ENCODE measurements at places on chromosomes 2 and 18. TPM values are rescaled to one million over a fixed set of nuclear protein-coding genes. Genes with fewer than 3 reads are reported as not detected.

AKAIN1 gene
- total RNA-seq = not detected

DSG1 gene
- not detected for total RNA-seq

ALPP gene
- not detected for total RNA-seq

SERPINB10 gene
- not detected for total RNA-seq

RAMP1 gene
- total RNA-seq = 9.6 TPM

DNAH6 gene
- total RNA-seq = 0.45 TPM

EVX2 gene
- total RNA-seq = not detected

ZEB2 gene
- total RNA-seq = 19.4 TPM

- no peak for DNase-seq
Measured at GRCh38 chr2:10245661-10246060, 57.0 kb upstream of the HPCAL1 start.

GRCh38 chr2:127508631-127509034 lies 17.7 kb downstream of the IWS1 start:
- no peak for DNase-seq

- DNase-seq = no peak
Measured at GRCh38 chr2:188610050-188610444, 318.4 kb downstream of the GULP1 start.

DNA sequence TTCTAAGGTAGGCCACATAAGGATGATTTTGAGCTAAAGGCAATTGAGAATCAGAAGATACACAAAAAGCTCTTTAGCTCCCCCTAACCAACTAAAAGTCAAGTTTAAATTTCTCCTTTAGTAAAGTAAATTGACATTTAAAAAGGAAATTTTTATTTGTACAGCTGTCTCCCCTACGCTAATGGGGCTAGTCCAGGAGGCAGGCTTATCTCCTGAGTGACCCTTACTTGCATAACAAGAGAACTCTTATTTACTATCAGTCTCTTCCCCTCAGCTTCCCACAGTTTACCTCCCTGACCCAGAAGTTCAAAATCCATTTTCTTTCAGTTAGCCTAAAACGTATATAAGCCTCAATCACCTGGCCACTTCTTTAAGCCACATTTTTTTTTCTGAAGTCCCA lies 1002.8 kb upstream of the NRXN1 start:
- no peak for DNase-seq

DNA sequence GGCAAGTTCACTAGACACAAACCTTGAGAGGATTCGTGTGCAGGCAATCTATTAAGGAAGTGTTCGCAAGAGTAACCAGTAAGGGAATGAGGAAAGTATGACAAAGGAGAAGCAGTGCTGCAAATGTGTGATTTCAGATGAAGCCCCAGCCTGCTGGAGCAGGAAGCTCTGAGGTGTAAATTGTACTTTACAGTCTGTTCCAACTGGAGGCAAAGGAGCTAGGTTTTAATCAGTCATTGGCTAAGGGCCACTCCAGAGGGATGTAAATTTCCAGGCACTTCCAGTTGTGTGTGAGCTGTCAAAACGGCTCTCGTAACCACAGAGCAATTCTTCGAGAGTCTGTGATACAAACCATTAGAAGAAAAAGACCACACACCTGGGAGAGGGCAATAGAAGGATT lies 359.5 kb upstream of the FAM98A start:
- DNase-seq = no peak

DNA sequence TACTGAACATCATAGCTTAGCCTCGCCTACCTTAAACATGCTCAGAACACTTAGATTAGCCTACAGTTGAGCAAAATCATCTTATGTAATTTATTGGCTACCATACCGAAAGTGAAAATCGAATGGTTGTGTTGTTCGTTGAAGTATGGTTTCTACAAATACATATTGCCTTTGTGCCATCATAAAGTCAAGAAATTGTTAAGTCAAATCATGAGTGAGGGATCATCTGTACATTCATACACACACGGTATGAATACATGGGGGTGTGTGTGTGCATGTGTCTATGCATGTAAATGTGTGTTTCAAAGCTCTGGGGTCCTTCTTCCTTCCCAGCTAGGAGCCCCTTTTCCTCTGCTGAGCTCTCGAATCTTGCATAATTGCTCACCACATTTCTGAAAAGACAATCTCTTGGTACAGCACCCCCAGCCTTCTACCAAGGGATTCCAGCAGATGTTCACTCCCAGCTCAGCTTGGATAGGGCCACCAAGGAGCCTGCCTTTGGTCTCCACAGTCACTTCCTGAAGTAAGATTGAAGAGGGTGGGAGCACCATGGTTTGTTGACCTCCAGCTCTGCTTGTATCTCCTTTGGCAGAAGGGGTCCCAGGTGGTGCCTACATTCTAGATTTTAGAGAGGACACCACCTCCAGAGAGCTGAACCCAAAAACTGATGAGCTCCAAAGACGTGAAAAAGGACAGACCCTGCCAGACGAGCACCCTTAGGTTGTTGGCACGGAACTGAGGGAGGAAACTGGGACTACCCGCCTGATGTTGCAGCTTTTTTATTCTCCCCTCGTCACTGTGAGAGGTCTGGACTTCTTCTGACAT lies 33.2 kb upstream of the CYP1B1 start:
- no peak for DNase-seq

- no peak for DNase-seq
Measured at GRCh38 chr2:200199005-200199404, 107.5 kb upstream of the SPATS2L start.

DNA sequence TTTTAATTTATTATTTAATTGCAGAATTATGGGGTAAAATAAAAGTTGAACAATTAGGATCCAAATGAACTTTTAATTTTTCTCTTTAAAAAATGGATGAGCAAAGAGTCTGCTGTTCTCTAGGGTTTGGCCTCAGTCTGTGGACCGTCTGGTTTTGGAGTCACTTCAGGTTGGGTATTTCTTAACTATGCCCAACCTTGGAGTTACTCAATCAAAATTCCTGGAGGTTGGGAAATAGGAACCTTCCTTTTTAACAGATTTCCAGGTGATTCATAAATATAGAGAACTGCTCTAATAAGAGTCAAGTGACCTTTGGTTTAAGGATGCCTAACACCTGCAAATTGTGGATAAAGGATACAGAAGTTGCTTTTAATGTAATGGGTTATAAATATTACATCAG lies 241.5 kb upstream of the GCFC2 start:
- no peak for DNase-seq

GRCh38 chr2:106106622-106107508 lies 87.2 kb downstream of the UXS1 start:
- DNase-seq = no peak

GRCh38 chr2:238099714-238100048 lies 459 bp upstream of the ESPNL start:
- DNase-seq = peak; percentile 11

- no peak for DNase-seq
Measured at GRCh38 chr2:238226698-238227586, 12.9 kb downstream of the HES6 start.

GRCh38 chr18:22545066-22545760 lies 127.5 kb upstream of the CTAGE1 start:
- no peak for DNase-seq

- DNase-seq = no peak
Measured at GRCh38 chr18:6204476-6204875, 210.2 kb downstream of the L3MBTL4 start.

GRCh38 chr2:207469943-207470729 lies 59.6 kb upstream of the CREB1 start:
- DNase-seq = no peak

GRCh38 chr2:7031547-7032245 lies 114.5 kb downstream of the RNF144A start:
- peak; percentile 21 for DNase-seq

DNA sequence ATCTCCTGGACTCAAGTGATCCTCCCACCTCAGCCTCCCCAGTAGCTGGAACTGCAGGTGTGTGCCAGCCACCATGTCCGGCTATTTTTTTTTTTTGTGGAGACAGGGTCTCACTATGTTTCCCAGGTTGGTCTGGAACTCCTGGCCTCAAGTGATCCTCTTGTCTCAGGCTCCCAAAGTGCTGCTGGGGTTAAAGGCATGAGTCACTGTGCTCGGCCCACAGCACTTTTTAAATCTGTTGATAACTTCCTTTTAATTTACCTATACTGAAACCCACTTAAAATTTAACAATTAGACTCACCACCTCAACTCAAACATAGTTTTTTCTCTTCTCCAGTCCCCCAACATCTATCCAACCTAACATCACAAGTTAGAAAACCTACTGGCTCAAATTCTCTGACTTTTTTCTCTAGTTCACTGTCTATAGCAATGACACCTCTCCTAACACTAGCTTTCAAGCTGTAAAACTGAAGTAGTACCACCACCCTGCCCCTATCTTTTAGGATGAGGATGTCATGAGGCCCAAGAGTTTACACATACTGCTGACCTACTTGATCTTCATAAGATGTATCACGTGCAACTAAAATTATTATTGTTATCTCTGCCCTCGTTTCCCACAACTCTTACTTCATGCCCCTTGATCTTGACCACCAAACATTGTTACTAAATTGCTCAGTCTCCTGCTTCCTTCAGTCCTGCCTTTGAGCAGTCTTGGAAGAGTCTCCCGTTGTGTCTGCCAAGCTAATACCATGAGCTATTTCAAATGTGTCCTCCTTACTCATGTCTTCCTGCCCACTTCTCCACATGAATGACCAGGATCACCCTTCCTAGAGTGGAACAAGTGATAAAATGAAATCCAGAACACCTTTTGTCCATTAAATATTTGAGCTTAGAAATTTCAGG lies 142.3 kb upstream of the ZFP36L2 start:
- DNase-seq = no peak

- DNase-seq = no peak
Measured at GRCh38 chr2:196743165-196743564, 56.3 kb downstream of the GTF3C3 start.

- DNase-seq = no peak
Measured at GRCh38 chr2:17752246-17752645, 1.4 kb downstream of the SMC6 start.

- no peak for DNase-seq
Measured at GRCh38 chr18:36503477-36503876, 206.0 kb downstream of the FHOD3 start.

DNA sequence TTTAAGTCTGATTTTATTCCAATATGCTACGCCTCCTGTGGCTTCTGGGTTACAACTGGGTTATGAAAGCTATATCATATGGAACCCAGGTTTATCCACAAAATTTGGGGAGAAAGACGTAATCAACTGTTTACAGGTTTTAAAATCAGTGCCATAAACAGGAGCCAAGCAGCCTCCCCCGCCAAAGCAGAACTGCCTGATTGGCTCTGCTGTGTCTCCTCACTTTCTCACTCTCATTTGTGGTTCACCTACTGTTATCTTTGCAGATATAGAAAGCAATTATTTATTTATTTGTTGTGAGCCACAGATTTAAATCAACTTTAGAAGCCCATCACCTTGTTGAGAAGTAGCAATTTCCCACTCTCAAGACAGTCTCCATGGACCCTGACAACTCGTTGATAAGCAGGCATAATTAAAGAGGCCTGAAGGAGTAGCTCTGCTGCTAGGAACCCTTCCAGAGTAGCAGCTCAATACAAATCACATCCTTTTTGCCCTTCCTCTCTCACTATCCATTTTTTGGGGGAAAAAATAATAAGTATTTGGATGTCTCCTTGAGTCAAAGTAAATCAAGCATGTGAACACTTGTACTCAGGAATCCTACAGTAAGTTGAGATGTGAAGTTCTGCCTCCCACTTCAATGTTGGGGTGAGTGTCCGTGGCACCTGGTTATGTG lies 191.0 kb upstream of the CCDC150 start:
- no peak for DNase-seq

DNA sequence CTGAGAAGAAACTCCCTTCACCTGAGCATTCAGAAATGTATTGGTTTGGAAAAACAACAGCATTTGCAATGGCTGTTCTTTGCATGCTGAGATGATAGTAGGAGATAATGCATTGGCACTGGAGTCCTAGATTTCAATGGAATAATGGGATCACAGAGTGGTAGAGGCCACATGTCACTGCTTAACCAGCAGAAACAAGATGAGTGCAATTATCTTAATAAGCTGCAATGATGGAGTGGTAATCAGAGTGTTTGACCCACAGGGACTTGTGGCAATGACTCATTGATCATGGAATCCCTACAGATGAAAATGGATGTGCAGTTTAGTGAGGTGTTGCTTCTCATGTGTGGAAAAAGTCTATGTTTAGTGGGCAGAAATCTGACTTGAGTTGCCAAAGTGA lies 218.8 kb upstream of the ZEB2 start:
- DNase-seq = no peak

- no peak for DNase-seq
Measured at GRCh38 chr18:2083691-2084090, 487.6 kb downstream of the METTL4 start.

- DNase-seq = no peak
Measured at GRCh38 chr2:121819846-121820245, 64.4 kb downstream of the TSN start.

GRCh38 chr2:69054431-69054830 lies 41.5 kb downstream of the ANTXR1 start:
- peak; percentile 17 for DNase-seq

- no peak for DNase-seq
Measured at GRCh38 chr2:194735837-194736542, 921.0 kb upstream of the SLC39A10 start.
